ENCODE measurements at places on chromosomes 4 and X.
A peak's percentile ranks its signal among the peaks of the same experiment; 100 is the strongest.

GRCh38 chrX:67408423-67409079 lies 135.3 kb upstream of the AR start:
- DNase-seq, result no peak

- DNase-seq, result no peak
Measured at GRCh38 chr4:84678976-84679744, 96.2 kb downstream of the CDS1 start.

GRCh38 chr4:177796841-177797240 lies 354.6 kb upstream of the AGA start:
- DNase-seq, result no peak

GRCh38 chr4:44494810-44495701 lies 46.4 kb upstream of the KCTD8 start:
- peak; percentile 51 for DNase-seq

DNA sequence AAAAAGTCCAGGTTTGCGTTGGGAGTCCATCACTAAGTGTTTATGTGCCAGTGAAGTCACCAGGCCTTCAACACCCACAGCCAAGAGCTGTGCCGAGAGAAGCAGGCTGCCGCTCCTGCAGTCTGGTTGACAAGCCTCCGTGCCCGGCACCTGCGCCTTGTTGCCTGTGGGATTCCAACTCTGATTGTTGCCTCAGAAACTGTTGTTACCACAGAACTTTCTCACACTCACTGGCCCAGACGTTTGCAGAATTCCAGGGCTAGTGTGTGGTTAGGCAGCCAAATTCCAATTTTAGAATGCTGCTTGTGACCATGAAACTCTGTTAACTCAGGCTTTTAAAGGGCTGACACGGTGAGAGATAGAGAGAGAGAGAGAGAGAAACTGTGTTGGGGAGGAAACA lies 119.5 kb upstream of the LIMCH1 start:
- DNase-seq, result no peak

DNA sequence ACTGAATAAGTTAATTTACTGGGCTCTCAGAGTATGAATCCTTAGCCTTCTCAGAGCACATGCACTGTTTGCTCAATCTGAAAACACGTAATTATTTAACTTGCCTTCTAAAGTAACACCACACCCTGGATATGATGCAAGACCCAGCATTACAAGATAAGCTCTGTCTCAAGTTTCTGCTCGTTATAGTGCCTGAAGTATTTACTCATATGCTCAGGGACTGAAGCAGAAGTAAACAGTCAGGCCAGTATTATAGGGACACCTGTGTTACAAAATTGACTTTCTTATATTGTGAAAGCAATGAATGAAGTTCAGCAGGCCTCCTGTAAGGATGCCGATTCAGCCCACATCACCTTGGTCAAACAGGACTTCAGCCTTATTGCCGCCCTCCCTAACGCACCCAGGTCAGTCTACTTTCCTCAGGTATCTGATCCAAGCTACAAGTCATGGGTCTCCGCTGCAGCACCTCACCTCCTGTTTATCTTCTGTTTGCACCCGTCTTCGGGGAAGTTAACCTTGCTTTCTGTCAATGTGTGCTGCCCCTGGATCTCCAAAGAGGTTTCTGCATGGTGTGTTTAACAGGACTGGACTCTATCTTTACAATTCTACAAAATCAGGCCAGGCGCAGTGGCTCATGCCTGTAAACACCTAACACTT lies 42.8 kb upstream of the KLF3 start:
- DNase-seq, result peak; percentile 90

DNA sequence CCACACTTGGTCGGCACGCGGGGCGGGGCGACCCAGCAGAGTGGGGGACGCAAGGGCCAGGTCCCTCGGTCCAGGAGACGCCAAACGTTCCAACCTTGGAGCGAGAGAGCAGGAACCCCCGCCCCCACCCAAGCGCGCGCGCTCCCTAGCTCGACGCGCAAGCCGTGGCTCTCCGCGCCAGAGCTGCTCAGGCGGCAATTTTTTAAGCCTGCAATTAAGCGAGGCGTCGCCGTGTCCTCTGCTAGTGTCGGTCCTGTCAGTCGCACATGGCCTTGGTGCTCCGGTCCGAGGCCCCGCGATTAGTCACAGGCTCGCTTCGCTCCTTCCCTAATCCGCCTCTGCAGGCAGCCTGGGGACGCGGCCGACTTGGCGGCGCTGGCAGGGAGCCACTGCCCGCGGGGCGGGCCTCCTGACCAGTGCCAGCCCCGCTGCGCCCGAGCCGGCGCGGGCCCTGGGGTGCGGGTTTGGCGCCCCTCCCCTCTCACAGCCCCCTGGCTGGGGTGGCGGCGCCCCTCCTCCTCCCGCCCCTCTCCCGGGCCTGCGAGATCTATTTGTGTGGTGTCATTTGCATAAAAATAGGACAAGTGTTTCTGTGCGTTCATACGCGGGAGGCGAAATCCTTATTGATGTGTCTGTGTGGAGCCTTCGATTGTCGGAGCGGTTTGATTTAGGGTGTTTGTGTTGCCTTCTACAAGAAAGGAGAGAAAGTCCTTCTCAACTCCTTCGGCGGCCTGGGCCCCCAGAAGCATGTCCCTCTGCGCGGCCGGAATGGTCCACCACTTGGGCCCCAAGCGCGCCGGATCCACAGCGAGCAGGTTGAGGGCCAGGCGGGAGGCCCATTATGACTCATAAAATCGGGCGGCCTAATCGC lies 9.8 kb upstream of the BCOR start:
- DNase-seq, result no peak

DNA sequence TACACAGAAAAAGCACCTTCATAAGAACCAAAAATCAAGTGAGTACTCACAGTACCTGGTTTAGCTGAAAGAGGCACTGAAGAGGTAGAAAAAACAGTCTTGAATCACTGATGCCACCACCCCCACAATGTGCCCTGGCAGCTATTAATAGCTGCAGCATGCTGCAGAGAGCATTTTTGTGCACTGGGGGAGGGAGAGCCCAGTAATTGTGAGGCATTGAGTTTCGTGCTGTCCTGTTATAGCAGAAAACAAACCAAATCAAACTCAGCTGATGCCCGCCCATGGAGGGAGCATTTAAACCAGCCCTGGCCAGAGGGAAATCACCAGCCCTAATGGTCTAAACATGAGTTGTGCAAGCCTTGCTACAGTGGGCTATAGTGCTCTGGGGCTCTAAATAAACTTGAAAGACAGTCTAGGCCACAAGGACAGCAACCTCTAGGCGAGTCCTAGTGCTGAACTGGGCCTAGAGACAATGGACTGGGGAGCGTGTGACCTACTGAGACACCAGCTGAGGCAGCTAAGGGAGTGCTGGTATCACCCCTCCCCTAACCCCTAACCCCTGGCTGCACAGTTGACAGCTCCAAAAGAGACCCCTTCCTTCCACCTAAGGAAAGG lies 106.3 kb upstream of the TMLHE start:
- no peak for DNase-seq

GRCh38 chrX:85065512-85066198 lies 62.0 kb downstream of the APOOL start:
- DNase-seq, result no peak

GRCh38 chr4:163164591-163164990 lies 2.1 kb downstream of the NAF1 start:
- DNase-seq, result peak; percentile 11

GRCh38 chrX:74370487-74370886 lies 50.8 kb upstream of the SLC16A2 start:
- no peak for DNase-seq

DNA sequence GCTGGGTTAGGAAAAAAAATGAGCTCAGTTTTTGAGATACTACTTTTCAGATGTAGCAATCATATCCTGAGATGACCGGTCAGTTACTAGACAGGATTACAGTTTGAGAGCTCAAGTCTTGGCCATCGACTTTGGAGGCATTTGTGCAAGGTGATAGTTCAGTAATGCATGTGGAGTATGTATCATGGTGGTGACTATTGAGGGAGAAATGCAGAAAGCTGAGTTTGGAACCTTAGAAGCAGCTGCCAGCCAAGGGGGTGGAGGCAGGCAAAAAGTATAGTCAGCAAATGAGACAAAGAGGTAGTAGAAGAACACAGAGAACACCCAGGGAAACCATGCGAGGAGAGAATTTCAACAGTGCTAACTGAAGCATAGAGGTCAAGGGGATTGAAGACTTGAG lies 48.7 kb upstream of the SLC4A4 start:
- no peak for DNase-seq

DNA sequence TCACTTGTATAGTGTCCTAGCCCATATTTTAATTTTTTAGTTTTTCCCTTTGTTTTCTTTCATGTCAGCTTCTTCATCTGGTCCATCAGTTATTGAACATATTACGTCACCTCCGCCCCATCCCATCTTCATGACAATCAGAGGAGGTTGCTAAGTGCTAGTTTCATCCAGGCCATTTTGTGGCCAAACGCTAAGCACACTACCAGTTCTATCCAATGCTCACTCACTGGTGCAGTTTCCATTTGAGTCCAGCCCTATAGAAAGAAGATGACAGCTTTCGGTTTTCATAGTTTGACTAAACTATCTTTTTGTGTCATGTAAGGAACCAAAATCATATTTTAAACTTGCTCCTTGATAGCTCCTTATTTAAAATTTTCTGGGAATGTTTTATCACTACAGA lies 304.2 kb downstream of the TENM3 start:
- no peak for DNase-seq

DNA sequence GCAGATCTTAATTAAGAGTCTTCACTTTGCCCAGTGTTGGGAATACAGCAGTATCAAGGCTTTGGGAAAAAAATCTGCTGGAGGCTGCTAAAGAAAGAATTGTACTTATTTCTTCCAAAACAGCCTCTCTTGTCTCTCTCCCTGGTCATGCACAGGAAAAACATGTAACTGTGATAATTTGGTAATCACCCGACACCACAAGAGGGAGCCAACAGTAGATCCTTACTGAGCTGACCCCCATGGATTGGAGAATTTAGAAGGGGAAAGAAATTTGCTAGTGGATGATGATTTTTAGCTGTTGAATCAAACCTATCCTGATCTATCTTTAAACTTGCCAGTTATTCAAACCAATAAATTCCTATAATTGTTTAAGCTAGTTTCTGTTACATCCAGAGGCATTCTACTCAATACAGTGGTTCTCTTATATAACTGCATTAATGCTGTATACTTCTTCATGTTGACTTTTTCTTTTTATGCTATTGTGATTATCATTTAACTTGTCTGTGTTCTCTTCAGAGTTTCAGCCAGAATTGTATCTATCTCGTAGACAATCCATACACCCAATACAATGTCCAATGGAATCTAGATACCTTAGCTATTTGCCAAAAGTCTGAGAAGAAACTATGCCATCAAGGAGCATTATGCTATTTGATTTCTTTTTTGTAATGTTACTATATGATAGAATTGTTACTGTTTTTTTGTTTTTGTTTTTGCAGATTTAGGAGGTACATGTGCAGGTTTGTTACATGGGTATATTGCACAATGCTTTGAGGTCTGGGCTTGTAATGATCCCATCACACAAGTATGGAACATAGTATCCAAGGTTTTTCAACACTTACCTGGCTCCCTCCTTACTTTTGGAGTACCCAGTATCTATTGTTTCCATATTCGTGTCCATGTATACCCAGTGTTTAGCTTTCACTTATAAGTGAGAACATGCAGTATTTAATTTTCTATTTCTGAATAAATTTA lies 31.3 kb upstream of the ARHGEF38 start:
- DNase-seq, result peak; percentile 41

DNA sequence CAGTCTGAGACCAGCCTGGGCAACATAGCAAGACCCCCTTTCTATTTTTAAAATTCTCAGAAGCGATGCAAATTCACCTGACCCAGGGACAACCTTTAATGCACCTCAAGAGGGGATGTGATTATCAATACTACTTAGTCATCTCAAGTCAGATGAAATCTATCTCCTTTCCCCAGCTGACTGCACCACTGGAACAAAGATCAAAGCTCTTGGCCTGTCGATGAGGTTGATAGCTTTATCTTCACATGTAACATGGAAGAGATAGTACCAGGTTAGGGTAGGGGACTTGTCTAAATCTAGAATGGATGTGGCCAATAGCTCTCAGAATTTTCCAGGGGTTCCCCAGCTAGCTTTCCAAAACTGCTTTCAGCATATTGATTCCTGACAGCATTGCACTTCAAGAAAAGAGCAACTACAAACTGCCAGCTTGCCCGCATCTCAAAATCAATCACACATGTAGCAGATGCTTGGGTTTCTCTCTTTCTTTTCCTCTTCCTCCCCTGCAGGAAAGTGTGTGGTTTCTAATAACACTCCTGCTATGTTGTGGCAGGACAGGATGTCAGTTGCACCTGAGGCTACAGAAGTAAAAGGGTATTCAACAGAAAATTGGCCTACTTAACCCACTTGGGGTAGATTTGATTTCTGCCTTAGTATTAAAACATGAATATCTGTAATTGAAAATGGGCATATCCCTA lies 12.2 kb upstream of the TMEM164 start:
- no peak for DNase-seq

DNA sequence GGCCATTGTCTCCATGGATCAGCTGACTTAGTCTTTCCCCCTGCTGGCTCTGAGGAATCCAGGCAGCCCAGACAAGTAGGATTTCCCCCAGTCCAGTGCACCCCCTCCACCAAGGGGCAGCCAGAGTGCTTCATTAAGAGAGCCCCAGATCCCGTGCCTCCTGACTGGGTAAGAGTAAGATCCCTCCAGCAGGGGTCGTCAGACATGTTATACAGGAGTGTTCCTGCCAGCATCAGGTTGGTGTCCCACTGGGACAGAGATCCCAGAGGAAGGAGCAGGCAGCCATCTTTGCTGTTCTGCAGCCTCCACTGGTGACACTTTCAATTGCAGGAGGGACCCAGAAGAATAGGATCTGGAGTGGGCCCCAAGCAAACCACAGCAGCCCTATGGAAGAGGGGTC lies 29.0 kb upstream of the INPP4B start:
- DNase-seq, result no peak

DNA sequence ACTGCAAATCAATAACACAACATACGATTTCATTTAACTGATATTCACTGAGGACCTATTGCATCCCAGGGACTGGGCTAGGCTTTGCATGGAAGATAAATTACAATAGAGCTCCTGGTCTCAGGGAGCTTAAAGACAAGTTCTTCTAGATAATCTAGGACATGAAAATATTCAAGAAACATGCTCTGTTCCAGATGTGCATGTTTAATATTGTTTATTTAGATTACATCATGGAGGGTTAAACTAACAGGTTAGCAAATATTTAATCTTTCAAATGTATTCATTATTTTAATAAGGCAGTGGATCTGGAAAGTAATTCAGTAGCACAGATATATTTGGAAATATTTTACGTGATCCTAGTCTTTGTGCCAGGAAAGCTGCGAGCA lies 2430.3 kb downstream of the PCDH7 start:
- DNase-seq, result no peak

- no peak for DNase-seq
Measured at GRCh38 chr4:73129319-73129718, 59.8 kb upstream of the COX18 start.

- DNase-seq, result no peak
Measured at GRCh38 chr4:76156635-76157034, 8.4 kb upstream of the NUP54 start.

- no peak for DNase-seq
Measured at GRCh38 chrX:143788265-143788664, 67.7 kb upstream of the SPANXN2 start.

GRCh38 chr4:78638337-78639172 lies 87.0 kb downstream of the ANXA3 start:
- peak; percentile 23 for DNase-seq

GRCh38 chr4:172142281-172142741 lies 329.1 kb downstream of the GALNTL6 start:
- peak; percentile 13 for DNase-seq

- no peak for DNase-seq
Measured at GRCh38 chrX:124440695-124441094, 94.3 kb downstream of the SH2D1A start.

GRCh38 chr4:160877087-160877790 lies 1286.6 kb downstream of the FSTL5 start:
- DNase-seq, result peak; percentile 13

GRCh38 chrX:142637206-142637605 lies 388.5 kb upstream of the SPANXN4 start:
- no peak for DNase-seq

All from foreskin keratinocyte (primary cell).